ENCODE measurements at places on chromosomes 2 and 18.

DNA sequence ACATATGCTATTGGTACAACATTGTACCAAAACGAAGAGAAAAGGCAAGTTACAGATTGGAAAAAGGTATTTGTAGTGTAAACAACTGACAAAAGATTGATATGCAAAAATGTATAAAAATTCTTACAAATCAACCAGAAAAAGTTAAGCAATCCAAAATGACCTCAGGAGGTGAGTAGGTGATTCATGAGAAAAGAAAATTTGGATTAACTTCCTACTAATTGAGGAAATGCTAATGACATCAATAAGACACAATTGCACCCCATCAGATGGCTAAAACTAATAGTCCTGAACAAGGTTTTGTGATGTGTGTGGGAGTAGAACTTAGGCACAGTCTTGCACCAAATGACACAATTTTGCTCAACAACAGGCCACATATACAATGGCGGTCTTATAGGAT is 129.3 kb downstream of the COPS8 start:
- no peak for DNase-seq

DNA sequence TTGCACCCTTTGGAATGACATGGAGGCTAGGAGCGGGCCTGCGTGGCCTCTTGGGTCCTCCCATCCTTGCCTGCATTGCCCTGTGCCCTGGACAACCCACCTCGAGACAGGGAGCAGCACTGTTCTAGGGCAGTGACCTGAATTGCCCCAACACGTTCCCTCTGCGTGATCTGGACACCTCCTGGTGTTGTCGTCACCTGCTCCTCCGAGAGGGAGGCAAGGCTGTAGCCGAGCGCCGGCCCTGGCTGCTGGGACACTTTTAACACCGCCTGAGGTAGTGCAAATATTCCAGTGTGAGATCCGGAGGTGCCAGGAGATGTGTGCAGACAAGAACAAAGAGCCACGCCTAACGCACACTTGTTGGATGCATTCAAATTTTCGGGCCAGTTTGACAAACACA is 131.5 kb downstream of the SMAD7 start:
- DNase-seq, result no peak

DNA sequence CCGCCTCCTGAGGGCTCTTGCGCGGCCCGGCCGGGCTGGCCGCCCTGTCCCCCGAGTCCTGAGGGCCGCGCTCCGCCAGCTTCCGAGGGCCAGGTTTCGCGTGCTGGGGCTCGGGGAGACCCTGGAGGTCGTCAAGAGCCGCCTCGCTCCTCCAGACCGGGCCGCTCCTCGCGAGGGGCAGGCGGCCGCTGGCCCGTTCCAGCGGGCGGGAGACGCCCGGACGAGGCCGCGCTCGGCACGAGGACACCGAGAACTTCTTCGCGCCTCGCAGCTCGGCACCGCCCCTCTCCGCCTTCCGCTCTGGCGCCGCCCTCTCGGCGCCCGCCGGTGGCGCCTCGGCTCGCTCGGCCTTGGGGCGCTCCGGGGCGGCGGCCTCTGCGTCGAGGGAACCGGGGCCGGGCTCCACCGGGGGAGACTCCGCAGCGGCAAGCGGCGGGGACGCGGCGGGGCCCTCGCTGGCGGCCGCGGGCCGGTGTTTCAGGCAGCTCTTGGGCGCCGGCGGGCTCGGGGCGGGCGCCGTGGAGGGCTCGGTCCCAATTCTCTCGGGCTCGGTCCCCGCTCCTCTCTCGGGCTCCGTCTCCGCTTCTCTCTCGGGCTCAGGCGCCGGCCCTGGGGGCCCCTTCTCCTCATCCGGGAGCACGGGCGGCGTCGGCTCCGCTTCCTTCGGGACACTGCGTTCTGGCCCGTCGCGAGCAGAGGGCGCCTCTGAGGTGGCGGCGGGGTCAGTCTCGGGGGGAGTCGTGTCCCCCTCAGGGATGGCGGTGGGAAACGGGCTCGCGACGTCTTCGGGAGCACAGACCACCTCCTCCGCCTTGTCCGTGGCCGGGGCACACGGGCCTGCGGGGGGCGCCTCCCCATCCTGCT is 91.6 kb upstream of the MGAT4A start:
- DNase-seq, result no peak

DNA sequence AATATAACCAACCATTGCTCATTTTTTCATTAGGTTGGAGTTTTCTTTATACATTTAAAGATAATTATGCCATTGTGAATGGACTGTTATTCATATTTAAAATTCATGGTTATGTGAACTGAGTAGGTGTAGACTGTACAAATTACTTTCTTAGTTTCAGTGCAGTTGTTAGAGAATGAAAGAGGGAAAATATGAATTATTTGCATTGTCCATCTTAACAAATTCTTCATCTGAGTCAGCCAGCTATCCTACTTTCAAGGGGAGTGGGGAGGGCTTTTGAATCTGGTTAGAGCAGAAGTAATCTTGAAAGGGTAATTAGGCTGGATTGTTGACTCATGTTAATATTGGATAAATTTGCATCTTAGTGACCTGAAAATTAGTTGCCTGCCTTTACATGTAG is 212.0 kb downstream of the MCFD2 start:
- DNase-seq, result no peak

DNA sequence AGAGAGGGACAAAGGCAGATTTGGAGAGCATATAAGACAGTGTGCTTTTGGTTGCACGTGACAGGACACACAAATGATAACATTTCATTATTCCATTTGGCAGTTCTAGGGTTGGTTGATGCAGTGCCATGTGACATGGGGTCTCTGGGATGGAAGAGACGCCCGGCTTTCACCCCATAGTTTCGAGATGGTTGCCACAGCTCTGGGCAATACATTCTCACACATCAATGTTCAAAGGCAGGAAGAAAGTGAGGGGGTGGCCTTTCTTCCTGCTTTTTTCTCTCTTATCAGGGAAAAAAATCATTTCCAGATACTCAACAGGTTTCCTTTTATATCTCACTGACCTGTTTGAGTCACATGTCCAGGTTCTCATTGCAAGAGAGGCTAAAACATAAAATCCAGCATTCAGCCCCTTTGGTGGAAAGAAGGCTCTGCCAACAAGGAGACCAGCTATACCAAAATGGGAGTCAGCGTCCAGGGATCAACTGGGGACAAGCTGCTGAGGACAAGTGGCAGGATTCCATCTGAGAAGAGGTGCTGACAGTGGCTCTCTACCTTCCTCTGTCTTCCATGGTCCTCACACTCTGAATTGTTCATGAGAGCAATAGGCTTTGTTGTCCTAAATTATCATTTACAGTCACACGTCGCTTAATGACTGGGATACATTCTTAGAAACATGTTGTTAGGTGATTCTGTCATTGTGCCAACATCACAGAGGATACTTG is 29.1 kb upstream of the ANKRD44 start:
- no peak for DNase-seq

DNA sequence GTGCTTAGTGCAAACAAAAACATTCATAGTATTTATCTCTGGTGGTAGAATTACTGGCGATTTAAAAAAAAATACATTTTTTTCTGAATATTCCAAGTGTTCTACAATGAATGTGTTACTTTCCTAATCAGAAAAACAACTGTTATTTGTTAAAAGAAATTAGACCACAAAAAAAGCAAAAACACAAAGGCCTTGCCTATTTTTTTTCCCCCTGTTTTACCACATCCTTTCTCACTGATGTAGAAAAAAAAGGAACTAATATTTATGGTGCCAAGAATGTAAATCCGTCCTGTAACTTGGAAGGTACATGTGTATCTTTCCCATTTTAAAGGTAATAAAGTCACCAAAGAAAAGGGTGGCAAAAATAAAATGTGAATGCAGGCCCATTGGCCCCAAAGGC is 28.4 kb upstream of the MGAT4A start:
- DNase-seq, result no peak

DNA sequence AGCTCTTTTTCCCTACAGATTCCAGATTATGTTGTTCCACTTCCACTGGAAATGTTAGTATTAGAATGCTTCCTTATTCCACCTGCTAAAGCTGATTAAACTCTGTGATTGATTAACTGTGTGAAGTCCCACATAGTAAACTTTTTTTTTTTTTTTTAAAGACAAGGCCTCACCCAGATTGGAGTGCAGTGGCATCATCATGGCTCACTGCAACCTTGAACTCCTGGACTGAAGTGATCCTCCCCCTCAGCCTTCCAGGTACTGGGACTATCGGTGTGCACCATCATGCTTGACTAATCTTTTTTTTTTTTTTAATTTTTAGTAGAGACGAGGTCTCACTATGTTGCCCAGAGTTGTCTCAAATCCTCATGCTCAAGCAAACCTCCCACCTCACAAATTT is 108.5 kb upstream of the RBMS1 start:
- no peak for DNase-seq
